ENCODE measurements at places on chromosomes 5 and 9. TPM values are rescaled to one million over a fixed set of nuclear protein-coding genes. Genes with fewer than 3 reads are reported as not detected.

PCDHGA4 gene
- total RNA-seq: 4.4 TPM

GRM6 gene
- total RNA-seq: not detected

EGR1 gene
- 7.2 TPM for total RNA-seq

ANKRD55 gene
- total RNA-seq: not detected

PTGES gene
- total RNA-seq: 0.34 TPM

IDNK gene
- 6.2 TPM for total RNA-seq

All from LHCN-M2 (cell line).